ENCODE measurements at places on chromosomes 3 and 15.

- no peak for DNase-seq
Observed at GRCh38 chr3:13199006-13199776, 126.0 kb upstream of the IQSEC1 start.

DNA sequence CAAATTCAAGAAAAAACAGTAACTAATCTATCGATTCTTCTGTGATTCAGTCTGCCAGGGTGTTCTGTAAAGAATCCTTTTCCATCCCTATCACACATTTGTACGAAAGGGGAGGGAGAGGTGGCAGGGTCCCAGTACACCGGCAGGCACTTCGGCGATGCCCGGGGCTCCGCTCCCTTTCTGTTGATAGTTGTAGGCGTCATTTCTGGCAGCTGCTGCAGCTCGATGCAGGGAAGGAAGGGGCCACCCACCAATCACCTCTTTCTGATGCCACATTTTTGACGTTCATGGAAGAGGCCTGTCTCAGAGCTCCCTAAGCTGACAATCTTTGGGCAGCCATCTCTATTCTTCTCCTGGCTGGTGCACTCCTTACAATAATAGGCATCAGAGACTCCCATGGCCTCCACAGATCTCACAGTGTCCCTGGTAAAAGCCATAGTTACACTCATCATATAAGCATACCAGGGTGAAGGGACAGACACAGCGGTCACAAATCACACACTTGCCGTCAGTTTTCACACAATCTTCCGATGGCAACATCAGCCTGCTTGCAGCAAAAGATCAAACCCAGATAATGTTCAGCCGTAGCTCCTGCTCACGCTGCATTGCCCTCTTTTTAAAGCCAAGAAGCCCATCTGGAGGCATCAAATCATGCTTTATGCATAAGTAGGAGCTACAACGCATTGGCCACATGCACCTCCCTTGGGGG, 60.8 kb upstream of the ZBTB38 start:
- DNase-seq, result no peak

- DNase-seq, result no peak
Observed at GRCh38 chr15:89361451-89362202, 27.0 kb upstream of the POLG start.

GRCh38 chr3:38167591-38167990, 2.3 kb downstream of the OXSR1 start:
- DNase-seq, result no peak

DNA sequence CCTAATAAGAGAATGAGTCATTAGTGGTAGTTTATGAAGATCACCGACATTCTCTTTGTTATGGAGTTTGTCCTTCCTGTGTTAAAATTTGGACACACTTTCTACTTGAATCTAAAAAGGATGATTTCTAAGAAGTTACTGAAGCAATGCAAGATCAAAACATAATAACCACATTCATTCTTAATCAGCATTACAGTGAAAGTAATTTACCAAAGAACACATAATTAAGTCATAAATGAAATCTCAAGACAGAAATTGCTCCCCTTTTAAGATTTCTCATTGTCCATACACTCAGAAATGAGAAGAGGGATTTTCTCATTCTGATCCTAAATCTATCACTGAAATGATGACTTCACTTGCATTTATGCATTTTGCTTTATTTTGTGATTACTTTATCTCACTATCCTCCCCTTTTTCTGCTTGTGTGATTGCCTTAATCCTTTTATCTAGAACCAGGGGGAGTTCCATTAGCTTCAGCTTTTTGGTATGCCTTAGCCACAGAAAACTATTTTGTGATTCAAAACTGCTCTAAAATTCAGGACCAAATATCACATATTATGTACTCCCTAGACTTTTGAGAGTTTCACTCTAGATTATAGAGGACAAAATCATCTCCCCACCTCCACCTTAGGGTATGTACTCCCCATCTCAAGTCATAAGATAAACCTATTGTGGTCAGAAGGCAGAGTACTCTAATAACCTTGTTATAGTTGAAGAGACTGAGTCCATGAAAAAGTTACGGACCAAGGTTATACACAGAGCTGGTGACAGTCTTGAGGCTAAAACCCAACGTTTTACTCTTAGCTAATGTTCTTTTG, 817.6 kb upstream of the CFAP20DC start:
- no peak for DNase-seq

GRCh38 chr3:134649106-134649705, 1.6 kb downstream of the KY start:
- DNase-seq, result no peak

- DNase-seq, result peak; percentile 87
Observed at GRCh38 chr3:184017672-184018423, at the start of gene ABCC5. ABCC5 (minus strand) TSS chr3:184017884; CDS start chr3:184014392, 3,492 bp downstream.

DNA sequence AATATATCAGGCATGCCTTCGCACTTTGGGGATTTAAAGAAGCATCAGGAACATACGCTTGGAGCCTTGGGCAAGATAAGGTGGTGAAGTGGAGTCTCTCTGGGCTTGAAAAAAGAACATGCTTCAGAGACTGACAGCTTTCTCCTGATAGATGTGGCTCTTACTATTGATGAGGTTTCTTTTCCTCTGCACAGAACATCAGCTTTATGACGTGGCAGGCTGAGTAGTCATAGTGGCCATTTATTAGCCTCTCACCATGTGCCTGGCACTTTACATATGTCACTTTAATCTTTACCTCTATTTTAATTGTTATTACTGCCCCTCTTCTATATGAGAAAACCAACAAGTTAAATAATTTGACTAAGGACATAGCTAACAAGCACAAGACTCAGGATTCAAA, 19.0 kb upstream of the LRRC58 start:
- DNase-seq, result no peak

GRCh38 chr3:69193749-69194148, 71.4 kb upstream of the LMOD3 start:
- no peak for DNase-seq

- no peak for DNase-seq
Observed at GRCh38 chr15:47506329-47507100, 210.8 kb upstream of the SEMA6D start.

- no peak for DNase-seq
Observed at GRCh38 chr3:46970391-46971091, 6.0 kb downstream of the CCDC12 start.

GRCh38 chr15:53129121-53129904, 339.2 kb upstream of the ONECUT1 start:
- no peak for DNase-seq

GRCh38 chr15:80773122-80773551, 6.0 kb upstream of the CEMIP start:
- DNase-seq, result no peak

- DNase-seq, result peak; percentile 83
Observed at GRCh38 chr3:189833996-189834395, 202.8 kb downstream of the TP63 start.

- DNase-seq, result no peak
Observed at GRCh38 chr3:108391917-108392593, 95.7 kb downstream of the HHLA2 start.

DNA sequence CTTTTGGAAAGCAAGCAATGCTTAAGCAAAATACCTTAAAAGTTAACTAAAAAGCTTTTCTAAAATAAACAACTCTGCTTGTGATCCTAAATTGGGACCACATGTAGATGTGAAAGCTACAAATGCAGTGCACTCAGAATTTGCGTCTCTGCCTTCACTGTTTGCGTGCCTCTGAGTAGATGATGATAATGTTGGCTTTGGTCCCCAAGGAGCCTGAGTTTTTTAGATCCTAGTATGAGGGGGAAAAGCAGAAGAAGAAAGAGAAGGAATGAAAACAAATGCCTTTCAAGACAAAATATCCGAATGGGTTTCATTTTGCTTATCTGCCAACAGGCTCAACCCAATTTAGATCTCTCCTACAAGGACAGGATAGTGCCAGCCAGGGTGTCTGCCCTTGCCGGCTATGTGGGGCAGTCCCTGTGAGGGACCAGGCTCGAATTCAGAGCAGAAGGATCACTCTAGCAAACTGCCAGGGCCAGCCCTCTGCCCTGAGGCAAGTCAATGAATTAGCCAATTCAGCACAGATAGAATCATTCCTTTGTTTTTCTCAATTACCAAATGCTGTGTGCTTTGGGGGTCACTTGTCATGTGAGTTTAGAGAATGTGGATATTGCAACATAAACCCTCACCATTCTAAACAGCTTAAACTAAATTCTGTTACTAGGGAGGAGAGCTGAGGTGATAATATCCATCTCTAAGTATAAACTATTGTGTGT, 28.5 kb downstream of the SCG5 start:
- DNase-seq, result no peak

- no peak for DNase-seq
Observed at GRCh38 chr15:70240082-70240481, 142.4 kb upstream of the TLE3 start.

- no peak for DNase-seq
Observed at GRCh38 chr15:51266656-51267050, 71.7 kb downstream of the CYP19A1 start.

DNA sequence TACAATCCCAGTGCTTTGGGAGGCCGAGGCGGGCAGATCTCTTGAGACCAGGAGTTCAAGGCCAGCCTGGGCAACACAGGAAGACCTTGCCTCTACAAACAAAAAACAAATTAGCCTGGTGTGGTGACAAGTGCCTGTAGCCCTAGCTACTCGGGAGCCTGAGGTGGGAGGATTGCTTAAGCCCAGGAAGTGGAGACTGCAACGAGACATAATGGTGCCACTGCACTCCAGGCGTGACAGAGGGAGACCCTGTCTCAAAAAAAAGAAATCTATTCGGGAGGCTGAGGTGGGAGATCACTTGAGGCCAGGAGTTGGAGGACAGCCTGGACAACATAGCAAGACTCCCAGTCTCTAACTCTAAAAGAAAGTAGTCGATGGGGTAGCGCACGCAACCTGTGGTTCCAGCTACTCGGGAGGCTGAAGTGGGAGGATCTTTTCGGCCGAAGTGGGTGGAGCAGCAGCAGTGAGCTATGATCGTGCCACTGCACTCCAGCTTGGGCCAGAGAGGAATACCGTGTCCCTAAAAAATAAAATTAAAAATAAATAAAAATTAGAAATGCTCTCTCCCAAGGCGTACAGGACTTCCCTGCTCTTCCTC, 775 bp downstream of the C3orf33 start:
- DNase-seq, result no peak

GRCh38 chr15:88348579-88349230, 92.2 kb upstream of the NTRK3 start:
- DNase-seq, result no peak

DNA sequence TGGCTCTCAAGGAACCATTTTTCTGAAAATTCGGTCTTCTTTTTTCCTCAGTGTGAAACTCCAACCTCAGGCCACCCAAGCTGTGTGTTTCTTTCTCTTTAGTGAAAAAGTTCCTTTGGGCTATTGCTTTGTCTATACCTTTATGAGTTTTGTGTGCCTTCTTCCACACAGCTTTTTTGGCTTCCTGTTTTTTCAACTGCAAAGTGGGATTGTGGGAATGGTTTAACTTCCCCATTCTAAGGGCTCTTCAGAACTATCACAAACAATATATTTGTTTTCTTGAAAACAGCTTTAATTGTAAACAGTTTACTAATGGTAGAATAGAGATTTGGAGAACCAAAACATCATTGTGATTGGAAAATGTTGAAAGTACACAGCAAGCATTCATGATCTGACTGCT, 10.4 kb downstream of the SYN2 start:
- DNase-seq, result no peak

DNA sequence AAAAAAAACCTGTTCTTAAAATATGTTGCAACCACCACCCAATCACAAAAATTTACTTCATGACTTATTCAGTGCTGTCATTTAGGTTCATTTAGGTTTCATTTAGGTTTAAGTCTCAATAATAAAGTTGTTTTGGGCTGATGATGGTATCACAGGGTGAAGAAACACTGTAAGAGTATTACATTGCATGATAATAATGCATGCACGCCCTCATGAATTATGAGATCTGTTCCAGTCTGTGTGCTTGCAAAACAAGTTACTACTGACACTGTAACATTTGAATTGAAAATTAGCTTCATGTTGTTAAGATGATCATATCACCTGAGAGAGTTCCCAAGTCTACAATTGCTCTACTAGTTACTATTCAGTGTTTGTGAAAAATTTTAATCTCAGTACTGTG, at the start of gene AADACL2:
AADACL2 (plus strand) TSS at position 315 of the 400 bp plus-strand sequence. CDS start 109 bp downstream, outside the sequence.
- DNase-seq, result no peak

DNA sequence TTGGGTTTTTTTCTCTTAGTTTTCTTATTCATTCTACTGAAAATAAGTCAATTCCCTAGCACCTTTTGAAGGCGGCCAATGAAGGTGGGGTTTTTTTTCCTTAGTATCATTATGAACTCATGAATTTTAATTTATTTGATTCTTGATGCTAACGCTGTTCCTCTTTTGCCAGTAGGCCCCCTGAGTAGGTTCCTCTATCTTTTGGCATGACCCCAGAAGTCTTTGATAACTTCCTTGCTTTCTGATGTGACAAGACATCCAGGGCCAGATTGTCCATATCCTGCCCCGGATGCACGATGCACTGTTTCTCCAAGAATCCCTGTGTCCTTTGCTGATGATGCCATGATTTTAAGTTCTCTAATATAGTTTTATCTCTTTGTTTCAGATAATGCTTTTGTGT, 20.6 kb downstream of the LRRK1 start:
- no peak for DNase-seq

DNA sequence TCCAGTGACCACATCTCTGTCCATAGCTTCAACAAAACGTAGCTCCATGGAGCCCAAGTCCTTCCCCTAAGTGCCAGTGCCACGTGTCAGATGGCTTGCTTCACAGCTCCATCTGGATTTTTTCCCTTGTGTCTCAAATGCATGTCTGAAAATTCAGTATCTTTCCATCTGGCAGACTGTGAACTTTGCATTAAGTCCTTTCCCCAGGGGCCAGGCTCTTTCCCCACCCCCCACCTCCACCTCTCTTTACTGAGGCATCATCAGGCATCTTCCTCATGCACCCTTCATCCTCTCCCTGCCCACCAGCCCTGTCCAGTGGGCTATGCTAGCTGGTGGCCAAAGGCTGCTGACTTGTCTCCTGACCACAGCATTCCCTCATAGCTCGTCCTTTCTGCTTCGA, 53.7 kb downstream of the PDIA5 start:
- DNase-seq, result no peak

DNA sequence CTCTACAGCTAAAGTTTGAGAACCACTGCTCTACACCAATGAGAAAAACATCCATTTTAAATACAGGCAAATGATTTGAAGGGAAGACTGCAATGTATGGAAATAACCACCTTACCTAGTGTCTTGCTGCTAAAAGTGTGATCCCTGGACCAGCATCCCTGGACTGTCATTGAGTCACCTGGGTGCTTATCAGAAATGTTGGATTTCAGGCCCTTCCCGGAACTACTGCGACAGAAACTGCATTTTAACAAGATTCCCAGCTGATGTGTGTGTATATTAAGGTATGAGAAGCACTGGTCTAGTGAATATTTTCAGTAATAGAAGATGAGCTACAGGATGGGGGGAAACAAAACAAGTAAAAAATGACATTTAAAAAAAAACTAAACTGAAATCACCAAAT, 324.1 kb downstream of the MECOM start:
- no peak for DNase-seq
